ENCODE measurements at places on chromosomes 4 and X. TPM values are rescaled to one million over a fixed set of nuclear protein-coding genes. Genes with fewer than 3 reads are reported as not detected.

DNA sequence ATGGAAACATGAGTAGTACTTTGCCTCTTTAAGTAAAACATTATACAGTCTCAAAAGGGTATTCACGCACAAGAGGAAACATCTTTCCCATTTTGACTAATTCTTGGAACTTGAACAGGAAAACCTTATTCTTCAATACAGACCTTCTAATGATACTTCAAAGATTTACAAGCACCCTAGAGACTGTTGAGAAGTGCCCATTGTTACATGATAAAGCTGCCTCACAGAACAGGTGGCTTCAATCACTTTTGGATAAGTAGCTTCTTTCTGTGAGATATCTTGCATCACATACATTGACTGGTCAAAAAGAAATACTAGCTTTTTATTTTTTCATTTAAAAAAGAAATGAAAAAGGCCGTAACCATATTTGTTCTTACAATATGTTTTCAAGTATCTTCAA is 219.4 kb downstream of the EPHA5 start:
- DNase-seq: no peak

DNA sequence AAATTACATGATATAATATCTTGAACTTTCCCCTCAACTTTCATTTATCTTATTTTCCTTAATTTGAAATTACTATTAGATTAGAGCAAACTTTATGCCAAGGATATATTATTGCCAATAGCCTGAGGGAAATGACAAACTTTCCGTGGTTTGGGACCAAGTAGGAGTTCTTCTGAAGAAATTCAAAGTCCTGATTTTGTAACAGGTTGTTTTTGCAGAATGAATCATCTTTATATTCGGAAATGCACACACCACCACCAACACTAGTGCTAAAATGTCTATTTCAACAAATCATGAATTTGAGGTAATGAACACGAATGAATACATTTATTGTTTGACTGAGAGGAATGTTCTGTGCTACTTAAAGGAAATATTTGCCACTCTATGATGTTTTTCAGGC is 226.7 kb downstream of the GRIA2 start:
- DNase-seq: no peak

DNA sequence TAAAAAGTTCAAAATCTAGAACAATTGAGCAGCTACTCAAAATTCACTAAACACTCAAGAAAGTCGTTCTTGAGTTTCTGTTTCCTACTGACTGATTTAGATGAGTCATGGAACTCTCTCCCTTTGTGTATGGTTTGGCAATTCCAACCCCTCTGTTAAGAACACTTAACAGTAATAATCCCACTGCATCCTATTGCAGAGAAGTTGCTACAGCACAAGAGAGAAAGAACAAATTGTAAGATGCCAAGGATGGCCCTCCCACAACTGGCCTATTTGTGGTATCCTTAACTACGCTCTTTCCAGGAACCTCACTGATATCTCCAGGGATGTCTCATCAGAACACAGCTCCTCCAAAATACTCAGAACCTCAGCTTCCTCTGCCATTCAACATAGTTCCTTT is 701.8 kb upstream of the TENM3 start:
- DNase-seq: no peak

DNA sequence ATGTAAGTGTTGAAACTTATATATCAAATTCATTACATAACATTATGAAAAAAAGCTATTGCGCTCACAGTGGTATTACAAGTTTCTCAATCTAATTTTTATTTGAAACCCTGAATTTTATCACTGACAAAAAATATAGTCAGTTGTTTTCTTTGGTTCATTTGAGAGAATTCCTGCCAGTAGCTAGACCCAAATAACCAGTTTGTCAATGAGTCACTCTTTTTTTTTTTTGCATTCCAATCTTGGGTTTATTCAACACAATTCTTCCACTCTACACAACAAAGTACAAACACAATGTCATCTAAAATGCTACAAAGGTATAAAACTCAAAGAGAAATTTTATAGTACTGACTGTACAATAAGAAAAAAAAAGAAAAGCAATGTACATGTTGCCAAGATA is 13.1 kb downstream of the HPF1 start:
- no peak for DNase-seq

GRCh38 chrX:118857006-118857405 is 33.4 kb downstream of the ZCCHC12 start:
- no peak for DNase-seq

GRCh38 chr4:112973750-112974251 is 75.7 kb upstream of the ANK2 start:
- no peak for DNase-seq

Gene GLUD2
- total RNA-seq: 5.9 TPM

- DNase-seq: no peak
These were observed 280.5 kb upstream of the GATB start for GRCh38 chr4:152041295-152041694.

DNA sequence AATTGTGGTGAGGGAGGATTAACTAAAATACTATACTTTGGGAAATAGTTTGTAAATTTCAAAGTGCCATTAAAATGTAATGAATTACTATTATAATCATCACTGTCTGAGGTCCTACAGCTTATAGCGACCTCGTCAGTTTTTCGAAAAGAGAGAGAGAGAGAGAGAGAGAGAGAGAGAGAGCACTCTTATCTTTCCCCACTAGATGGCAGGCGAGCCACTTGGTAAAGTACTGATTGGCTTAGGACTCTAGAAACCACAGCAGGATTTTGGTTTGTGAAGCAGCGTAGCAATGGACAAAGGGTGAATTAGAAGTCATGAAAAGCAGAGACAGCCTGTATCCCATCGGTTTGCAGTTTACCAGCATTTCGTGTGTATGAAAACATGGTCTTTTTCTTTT is 52.5 kb downstream of the LINC00632 start:
- no peak for DNase-seq

DNA sequence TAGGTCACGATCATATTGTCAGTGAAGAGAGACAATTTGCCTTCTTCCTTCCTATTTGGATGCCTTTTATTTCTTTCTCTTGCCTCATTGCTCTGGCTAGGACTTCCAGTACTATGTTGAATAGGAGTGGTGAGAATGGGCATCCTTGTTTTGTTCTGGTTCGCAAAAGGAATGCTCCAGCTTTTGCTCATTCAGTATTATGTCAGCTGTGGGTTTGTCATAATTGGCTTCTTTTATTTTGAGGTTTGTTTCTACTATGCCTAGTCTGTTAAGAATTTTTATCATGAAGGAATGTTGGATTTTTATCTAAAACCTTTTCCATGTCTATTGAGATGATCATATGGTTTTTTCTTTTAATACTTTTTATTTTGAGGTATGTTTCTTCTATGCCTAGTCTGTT is 152.3 kb upstream of the MAD2L1 start:
- DNase-seq: no peak

GRCh38 chr4:52915191-52915590 is 53.1 kb downstream of the RASL11B start:
- DNase-seq: no peak

Gene LUZP4
- total RNA-seq: not detected

Gene HSFX4
- not detected for total RNA-seq

Gene CXCL8
- total RNA-seq: 0.22 TPM

DNA sequence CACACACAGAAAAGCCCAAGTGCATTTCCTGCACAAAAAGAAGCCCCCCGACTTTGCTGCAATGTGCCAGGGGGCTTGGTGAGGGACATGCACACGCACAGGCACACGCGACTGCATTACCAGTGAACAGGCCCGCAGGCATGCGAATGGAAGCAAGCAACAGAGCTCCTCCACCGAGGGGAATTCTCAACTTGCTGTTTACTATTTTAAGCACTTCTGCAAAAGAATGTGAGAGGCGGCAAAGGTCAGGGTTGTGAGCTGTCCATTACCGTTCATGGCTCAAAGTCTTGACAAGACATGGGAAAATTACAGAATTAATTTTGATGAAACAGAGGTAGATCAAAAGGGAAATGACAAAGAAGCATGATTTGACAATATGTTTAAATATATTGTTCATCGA is 342.5 kb upstream of the NOCT start:
- no peak for DNase-seq

DNA sequence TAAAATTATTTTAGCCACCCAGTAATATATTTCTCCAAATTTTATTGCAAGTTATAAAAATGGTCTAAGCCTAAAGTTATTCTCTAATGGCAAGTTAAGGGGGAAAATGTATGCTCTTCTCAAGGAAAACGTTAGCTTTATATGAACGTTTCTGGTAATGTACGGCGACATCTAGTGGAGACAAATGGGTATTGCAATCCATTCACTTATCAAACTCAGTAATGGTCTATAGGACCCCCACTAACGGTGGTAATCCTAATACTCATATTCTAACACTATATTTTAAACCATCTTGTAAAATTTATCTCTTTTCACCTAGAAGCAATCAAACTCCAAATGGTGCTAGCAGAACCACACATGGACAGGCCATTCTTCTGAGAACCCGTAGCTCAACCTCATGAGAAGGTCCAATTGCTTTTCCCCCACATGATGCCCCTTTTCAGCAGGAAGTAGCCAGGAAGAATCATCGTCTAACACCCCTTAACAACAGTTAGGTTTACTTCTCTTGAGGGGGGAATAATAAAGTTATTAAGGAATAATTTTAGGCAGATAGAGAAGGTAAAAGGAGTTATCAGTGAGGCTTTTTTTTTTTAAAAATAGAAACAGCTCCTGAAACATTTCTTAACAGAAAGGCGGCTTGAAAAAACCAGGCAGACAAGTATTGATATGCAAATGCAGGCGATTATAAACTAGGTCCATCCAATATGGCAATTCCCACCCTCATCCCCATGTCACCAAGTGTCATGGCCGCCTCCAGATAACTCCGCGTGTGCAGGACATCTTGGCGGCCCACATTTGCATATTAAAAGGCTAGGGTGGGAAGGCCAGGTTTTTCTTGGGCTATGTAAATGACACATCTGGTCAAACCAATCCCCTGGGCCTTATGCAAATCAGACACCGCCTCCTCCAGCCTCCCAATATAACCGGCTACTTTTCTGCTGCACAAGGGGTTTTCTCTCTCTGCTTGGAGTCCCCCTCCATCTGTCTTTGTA is 35.0 kb downstream of the NUDT11 start:
- DNase-seq: no peak

Data from tibial nerve (tissue), 4 donors.